Liver (tissue), 10 donors: ENCODE measurements at places on chromosomes 3 and 15. TPM values are rescaled to one million over a fixed set of nuclear protein-coding genes. Genes with fewer than 3 reads are reported as not detected.
A peak's percentile ranks its signal among the peaks of the same experiment; 100 is the strongest.

DNA sequence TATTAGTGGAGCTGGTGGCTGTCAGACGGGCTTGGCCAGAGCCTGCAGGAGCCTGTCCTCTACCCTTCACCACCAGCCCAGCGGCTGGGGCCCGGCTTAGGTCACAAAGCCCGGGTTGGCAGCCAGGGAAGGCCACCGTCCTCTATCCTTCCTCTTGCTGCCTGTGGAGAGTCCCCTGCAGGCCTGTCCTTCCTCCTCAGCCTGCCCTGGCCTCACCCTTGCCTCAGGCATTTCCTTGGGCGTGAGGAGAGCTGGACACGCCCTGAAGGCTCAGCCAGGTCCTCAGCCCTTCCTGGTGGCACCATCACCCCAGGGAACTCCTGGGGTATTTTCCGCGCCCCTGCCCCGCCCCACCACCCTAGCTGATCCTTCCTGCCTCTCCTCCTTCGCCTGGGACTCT lies 7.7 kb downstream of the CHAC1 start:
- H3K4me1 ChIP-seq = peaks cover 2% of the 10 kb centered on the region
- DNase-seq = no peak
- H3K4me3 ChIP-seq = no peak overlapping the region
- no peak overlapping the region for H3K27ac ChIP-seq
- no peaks in the 10 kb centered on the region for H3K27me3 ChIP-seq
- H3K36me3 ChIP-seq = no peaks in the 10 kb centered on the region

The GHRL gene
- total RNA-seq = 1.3 TPM

- H3K36me3 ChIP-seq = peaks cover 48% of the 10 kb centered on the region
- H3K4me1 ChIP-seq = peaks cover 71% of the 10 kb centered on the region
- H3K27ac ChIP-seq = peak overlapping the region; percentile 90
- H3K27me3 ChIP-seq = no peaks in the 10 kb centered on the region
- peak; percentile 88 for DNase-seq
Observed at GRCh38 chr3:184320104-184320445, 5.7 kb downstream of the EIF4G1 start.

The GOLGA6B gene
- total RNA-seq = 1.0 TPM

The PHLDB2 gene
- 22.6 TPM for total RNA-seq

DNA sequence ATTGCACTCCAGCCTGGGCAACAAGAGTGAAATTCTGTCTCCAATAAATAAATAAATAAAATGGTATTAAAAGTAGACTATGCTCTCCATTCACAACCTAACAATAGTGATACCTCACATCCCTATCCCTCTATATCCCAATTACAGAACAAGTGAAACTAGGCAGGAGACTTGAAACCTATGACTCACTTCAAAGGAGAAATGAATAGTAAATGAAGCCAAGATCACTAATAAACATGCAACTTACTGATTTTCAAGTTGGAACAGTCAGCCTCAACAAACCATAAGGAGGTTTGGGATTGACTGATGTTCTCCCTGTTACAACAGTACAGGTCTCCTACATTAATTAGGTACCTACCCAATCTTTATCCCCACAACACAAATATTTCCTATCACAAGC lies 103.4 kb downstream of the GSK3B start:
- H3K4me3 ChIP-seq = no peak overlapping the region
- H3K27me3 ChIP-seq = no peaks in the 10 kb centered on the region
- H3K36me3 ChIP-seq = no peaks in the 10 kb centered on the region
- H3K27ac ChIP-seq = no peak overlapping the region
- H3K4me1 ChIP-seq = peaks cover 3% of the 10 kb centered on the region

DNA sequence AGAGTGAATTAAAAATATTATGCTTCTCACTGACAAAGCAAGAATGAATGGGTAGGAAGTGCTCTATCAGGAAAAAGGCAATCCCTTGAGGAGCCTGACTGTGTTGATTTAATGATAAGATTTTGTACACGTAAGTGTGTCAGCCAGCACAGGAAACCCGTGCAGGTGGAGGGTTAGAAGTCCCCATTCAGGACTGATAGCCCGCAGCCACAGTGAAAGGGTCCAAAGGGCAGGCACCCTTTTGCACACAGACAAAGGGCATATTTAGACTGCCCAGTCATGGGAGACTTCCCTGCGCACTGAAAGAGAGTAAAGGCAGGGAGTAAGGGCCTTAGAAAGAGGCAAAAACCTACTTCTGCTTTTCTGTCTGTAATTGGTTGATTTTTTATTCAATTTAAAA lies 26.4 kb upstream of the SKIL start:
- no peak overlapping the region for H3K4me3 ChIP-seq
- H3K27me3 ChIP-seq = no peaks in the 10 kb centered on the region

The SPATA12 gene
- total RNA-seq = not detected

GRCh38 chr3:127214975-127215374 lies 22.0 kb downstream of the PRR23E start:
- peaks cover 5% of the 10 kb centered on the region for H3K27me3 ChIP-seq
- no peak for DNase-seq
- no peaks in the 10 kb centered on the region for H3K36me3 ChIP-seq
- no peaks in the 10 kb centered on the region for H3K4me1 ChIP-seq
- H3K27ac ChIP-seq = no peak overlapping the region
- no peak overlapping the region for H3K4me3 ChIP-seq

The SLITRK3 gene
- 0.05 TPM for total RNA-seq

DNA sequence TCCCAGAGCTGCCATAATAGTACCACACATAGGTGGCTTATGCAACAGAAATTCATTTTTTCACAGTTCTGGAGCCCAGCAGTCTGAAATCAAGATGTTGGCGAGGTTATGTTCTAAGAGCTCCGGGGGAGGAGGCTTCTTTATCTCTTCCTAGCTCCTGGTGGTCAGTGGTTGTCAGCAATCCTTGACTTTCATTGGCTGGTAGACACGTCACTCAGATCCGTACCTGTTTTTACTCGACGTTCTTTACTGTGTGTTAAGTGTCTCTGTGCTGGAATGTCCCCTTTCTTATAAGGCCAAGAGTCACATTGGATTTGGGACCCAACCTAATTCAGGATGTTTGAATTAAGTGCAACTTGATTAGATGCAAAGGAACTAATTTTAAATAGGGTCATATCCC lies 218.5 kb upstream of the CNTN3 start:
- H3K27ac ChIP-seq = no peak overlapping the region
- H3K27me3 ChIP-seq = no peaks in the 10 kb centered on the region
- H3K4me1 ChIP-seq = no peaks in the 10 kb centered on the region
- no peak overlapping the region for H3K4me3 ChIP-seq
- no peaks in the 10 kb centered on the region for H3K36me3 ChIP-seq

The CFAP92 gene
- total RNA-seq = 0.25 TPM

GRCh38 chr3:24110051-24110450 lies 165.0 kb downstream of the NR1D2 start:
- H3K36me3 ChIP-seq = no peaks in the 10 kb centered on the region
- H3K27ac ChIP-seq = no peak overlapping the region
- H3K27me3 ChIP-seq = no peaks in the 10 kb centered on the region
- H3K4me1 ChIP-seq = no peaks in the 10 kb centered on the region
- no peak for DNase-seq

The TF gene
- 5,845 TPM for total RNA-seq

GRCh38 chr3:155076888-155077287 lies 3.2 kb upstream of the MME start:
- H3K36me3 ChIP-seq = no peaks in the 10 kb centered on the region
- no peak overlapping the region for H3K27ac ChIP-seq
- H3K27me3 ChIP-seq = no peaks in the 10 kb centered on the region
- DNase-seq = no peak

GRCh38 chr3:25000971-25001591 lies 427.0 kb upstream of the RARB start:
- DNase-seq = no peak
- H3K4me1 ChIP-seq = no peaks in the 10 kb centered on the region
- H3K36me3 ChIP-seq = no peaks in the 10 kb centered on the region
- H3K27ac ChIP-seq = no peak overlapping the region
- no peaks in the 10 kb centered on the region for H3K27me3 ChIP-seq

DNA sequence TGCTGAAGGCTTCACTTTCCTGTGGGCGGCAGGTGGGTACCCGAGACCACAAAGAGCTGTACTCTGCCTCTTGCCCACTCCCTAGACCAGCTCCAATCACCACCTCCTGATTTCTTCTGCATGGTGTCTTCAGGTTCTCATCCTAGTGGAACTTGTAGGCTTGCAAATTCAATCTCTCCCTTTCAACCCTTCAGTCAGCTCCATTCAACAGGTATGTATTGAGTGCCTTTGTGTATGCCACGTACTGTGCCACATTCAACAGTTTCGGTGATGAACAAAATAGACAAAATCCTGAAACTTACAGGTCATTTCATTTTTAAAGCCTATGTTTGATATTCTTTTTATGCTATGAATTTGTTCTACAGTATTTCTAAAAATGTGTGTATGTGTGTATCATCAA lies 5.4 kb upstream of the CLDN11 start:
- H3K4me3 ChIP-seq = no peak overlapping the region
- no peak overlapping the region for H3K27ac ChIP-seq
- H3K27me3 ChIP-seq = no peaks in the 10 kb centered on the region
- H3K36me3 ChIP-seq = no peaks in the 10 kb centered on the region
- no peak for DNase-seq

- DNase-seq = no peak
Observed at GRCh38 chr15:49801796-49802195, 180.9 kb downstream of the DTWD1 start.

- H3K4me3 ChIP-seq = no peak overlapping the region
- H3K36me3 ChIP-seq = no peaks in the 10 kb centered on the region
- no peaks in the 10 kb centered on the region for H3K27me3 ChIP-seq
- DNase-seq = no peak
- H3K4me1 ChIP-seq = no peaks in the 10 kb centered on the region
- H3K27ac ChIP-seq = no peak overlapping the region
Observed at GRCh38 chr3:169133178-169134161, 530.0 kb downstream of the MECOM start.

The C3orf49 gene
- not detected for total RNA-seq

- peaks cover 2% of the 10 kb centered on the region for H3K27me3 ChIP-seq
- no peak for DNase-seq
- H3K4me3 ChIP-seq = no peak overlapping the region
- no peaks in the 10 kb centered on the region for H3K4me1 ChIP-seq
- no peaks in the 10 kb centered on the region for H3K36me3 ChIP-seq
Observed at GRCh38 chr15:44075535-44075934, 119.5 kb downstream of the FRMD5 start.

- H3K4me1 ChIP-seq = no peaks in the 10 kb centered on the region
- H3K4me3 ChIP-seq = no peak overlapping the region
- H3K27me3 ChIP-seq = no peaks in the 10 kb centered on the region
- DNase-seq = no peak
Observed at GRCh38 chr3:152234657-152235375, 33.9 kb upstream of the MBNL1 start.
